Pancreas (tissue), 10 donors: ENCODE measurements at places on chromosomes 2 and 18. TPM values are rescaled to one million over a fixed set of nuclear protein-coding genes. Genes with fewer than 3 reads are reported as not detected.

Gene SIX3
- 0.34 TPM for total RNA-seq

Gene M1AP
- 0.16 TPM for total RNA-seq

Gene CHRND
- total RNA-seq = not detected

Gene FZD7
- total RNA-seq = 5.2 TPM

Gene LRATD1
- total RNA-seq = 4.8 TPM

Gene UXS1
- total RNA-seq = 11.5 TPM

Gene NOSTRIN
- total RNA-seq = 18.8 TPM
